ENCODE measurements at places on chromosomes 11 and 22.

DNA sequence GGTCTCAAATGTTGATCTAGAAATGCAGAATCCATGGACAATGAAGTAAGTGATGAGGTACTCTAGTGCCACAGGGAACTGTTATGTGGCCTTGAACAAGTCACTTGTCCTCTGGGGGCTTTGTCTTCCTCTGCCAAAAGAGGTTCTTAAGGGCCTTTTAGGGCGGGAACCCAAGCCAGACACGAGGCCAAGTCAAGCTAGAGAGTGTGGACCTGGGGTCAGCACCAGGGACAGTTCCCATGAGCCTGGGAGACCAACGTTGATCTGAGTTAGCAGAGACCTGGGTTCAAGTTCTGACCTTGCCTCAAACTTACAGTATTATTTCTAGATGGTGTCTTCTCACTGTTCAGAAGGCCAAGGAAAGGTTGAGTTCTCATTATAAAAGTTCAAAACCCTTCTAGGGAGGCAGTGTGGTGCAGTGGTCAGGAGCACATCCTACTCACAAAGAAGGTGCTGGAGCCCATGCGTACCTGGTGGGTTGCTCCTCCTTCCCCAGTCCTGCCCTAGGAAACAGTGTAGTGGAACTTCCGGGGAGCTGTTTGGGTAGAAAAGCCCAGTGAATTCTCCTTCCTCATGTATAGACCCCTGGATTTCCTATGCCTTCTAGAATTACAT is 121.5 kb downstream of the CHST1 start:
- no peak for DNase-seq

- DNase-seq: no peak
These were observed 51.5 kb downstream of the LHFPL7 start for GRCh38 chr22:24894998-24895397.

- no peak for DNase-seq
These were observed 983 bp downstream of the NARS2 start for GRCh38 chr11:78573681-78574080.

DNA sequence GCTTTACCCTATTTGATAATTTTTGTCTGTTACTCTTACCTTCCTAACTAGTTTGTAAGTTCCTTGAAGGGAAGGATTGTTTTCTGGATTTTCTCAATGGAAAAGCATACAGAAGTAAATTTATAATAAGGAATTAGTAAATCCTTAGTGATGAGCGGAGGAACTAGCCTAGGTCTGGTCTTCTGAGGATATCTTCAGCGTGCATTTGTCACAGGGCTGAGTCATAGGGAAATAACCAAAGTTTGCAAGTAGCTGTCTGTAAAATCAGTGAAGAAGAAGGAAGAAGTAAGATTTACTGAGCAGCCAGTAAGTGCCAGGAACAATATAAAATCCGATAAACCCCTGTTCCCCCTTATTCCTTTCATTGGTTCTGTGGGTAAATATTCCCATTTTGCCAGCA is 162.7 kb upstream of the SORL1-AS1 start:
- no peak for DNase-seq

DNA sequence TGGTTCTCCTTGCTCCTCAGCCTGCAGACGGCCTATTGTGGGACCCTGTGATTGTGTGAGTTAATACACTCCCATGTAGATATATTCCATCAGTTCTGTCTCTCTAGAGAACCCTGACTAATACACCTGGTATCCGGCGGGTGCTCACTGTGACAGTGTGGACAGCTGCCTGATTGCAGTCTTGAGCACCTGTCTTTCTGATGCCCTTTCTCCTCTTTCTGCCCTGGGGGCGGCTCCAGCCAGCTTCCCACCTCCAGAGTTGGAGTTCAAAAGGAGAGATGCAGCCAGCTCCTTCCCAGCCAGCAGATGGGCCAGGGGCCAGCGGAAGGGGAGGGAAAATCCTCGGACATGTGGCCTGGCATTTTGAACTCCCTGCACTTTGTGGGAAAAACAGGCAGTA is 15.0 kb downstream of the SMIM38 start:
- no peak for DNase-seq

- DNase-seq: no peak
These were observed 190.0 kb downstream of the PGR start for GRCh38 chr11:100939571-100939970.

Measured in activated CD4-positive, alpha-beta T cell treated with anti-CD3 and anti-CD28 coated beads, Interleukin-2, amount 50 U/mL, for 16 hours (primary cell).